Epithelial cell of proximal tubule (primary cell): ENCODE measurements at places on chromosomes 7 and 10. TPM values are rescaled to one million over a fixed set of nuclear protein-coding genes. Genes with fewer than 3 reads are reported as not detected.

GRCh38 chr10:12638781-12639180, 289.4 kb downstream of the CAMK1D start:
- no peak for DNase-seq

DNA sequence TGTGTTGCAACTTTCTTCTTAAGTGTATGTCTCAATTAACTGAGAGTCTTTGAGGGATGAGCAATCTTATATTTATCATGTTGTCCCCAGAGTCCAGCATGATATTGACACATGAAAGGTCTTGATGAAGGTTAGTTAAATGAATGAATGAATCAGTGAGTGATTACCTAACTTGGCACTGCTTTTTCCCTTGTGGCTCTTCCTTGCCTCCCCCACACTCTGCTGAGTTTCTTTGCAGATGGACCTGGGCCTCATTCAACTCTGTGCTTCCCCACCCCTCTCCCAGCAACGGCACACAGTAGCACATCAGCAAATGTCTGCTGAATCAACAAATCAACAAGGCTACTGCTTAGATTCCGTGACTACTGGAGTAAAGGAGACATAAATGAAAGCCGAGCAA, 235.1 kb upstream of the CXCL12 start:
- peak; percentile 80 for DNase-seq

- DNase-seq: no peak
These were observed 216.9 kb upstream of the GLI3 start for GRCh38 chr7:42453931-42454361.

- DNase-seq: no peak
These were observed 408.4 kb downstream of the SUGCT start for GRCh38 chr7:40542982-40543741.

DNA sequence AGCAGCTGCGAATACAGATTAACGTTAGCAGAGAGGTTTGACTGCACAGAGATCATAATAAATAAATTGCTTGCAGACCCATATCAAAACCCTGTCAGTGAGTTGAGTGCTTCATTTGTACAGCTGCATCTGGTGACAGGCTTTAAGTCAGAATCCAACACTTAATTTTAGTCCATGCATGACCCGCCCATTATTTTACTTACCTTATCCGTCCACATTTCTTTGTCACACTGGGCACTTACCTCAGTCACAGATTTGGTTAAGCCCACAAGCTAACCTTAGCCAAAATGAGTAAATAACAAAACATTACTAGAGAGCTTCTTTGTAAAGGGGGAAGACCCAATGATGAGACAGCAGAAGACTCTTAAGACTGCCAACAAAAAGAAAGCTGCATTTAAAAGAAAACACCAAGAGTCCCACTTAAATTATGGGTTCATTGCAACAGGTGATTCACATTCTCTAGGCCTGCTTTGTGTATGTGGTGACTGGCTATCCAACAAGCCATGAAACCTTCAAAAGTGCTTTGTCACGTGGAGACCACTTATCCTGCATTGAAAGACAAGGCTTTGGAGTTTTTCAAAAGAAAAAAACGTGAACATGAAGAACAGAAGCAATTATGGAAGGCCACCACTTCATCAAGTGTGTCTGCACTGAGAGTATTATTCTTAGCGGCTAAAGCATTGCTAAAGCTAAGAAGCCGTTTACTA, 32.2 kb downstream of the PHTF2 start:
- DNase-seq: no peak

DNA sequence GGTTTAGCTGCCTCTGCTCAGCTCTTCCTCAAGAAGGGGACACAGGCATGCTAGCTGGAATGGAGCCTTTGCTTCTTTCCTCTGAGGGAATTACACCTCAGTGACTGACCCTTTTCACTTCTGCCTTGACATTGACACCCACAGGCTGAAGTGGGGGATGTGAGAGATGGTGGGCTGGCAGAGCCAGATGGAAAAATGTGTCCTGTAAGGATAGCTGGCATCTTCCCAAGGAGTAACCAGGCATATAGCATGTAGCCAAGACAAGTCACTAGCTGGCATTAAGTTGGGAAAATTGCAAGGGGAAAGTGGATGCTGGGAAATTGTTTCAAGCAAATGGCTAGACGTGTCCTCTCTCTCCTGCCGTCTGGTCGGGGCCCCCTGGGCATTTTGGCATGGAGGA, 19.9 kb downstream of the STMP1 start:
- no peak for DNase-seq

DNA sequence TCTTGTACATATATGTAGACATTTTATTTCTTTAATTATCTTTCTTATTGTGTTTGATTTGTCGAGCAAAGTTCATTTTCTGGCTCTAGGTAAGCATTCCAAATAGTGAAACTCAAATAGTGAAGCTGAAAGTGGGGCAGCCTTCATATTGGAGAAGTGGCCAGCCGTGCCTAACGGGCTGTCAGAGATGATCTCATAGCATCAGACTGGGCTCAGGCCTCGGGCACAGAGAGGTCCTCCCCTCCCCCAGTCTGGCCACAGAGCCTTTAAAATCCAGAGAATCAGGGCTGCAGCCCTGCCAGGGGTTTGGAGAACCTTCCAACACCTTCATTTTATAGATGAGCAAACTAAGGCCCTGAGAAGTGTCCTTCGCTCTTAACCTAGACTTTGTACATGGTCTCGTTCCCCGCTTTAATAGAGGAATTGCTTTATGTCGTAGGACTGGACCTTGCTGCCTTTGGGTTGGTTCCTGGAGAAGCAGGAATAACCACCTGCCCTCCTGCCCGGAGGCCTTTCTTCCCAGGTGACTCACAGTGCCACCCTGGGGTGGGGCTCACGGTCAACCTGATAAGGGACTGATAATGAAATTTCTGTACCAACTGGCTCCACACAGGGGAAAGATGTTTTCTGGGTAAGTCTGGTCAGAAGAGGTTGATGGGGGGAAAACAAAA, 7.3 kb downstream of the TSPAN15 start:
- DNase-seq: no peak

DNA sequence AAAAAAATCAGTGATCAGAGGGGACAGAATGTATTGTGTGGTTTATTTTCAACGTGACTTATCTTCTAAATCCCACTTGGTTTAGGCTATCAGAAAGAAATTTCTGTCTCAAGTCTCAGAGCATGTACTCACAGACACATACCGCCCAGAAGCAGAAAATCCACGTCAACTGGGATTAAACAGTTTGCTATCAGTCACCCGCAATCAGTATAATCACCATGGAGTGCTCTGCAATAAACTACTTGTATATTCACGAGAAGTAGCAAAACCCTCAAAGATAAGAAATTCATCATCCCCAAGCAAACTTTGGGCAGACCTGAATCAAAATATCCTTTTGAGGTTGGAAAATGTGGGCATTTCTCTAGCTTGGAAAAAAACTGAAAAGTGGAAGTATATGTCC, 259.1 kb downstream of the FGFR2 start:
- no peak for DNase-seq

DNA sequence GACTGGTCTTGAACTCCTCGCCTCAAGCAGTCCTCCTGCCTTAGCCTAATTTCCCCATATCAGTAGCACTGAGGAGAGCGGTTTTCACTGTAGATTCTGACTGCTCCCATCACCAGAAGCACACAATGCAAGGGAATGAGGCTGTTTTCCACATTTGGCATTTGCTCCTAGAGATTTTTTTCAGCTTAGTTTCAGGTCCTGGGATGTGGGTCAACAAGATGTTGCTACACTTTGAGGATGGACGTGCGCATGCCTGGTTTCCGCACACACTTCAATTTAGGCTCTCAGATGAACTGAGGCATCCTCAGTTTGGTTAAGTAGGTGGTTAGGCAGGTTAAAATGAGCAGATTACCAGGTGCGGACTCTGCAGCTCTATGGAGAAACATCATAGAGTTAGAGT, 287.1 kb upstream of the LYZL1 start:
- no peak for DNase-seq

GRCh38 chr10:71542478-71542877, 145.8 kb downstream of the CDH23 start:
- no peak for DNase-seq

- DNase-seq: no peak
These were observed 37.2 kb downstream of the RAPGEF5 start for GRCh38 chr7:22319424-22320403.

- no peak for DNase-seq
These were observed 132.7 kb downstream of the ELAPOR2 start for GRCh38 chr7:86926732-86927131.

- no peak for DNase-seq
These were observed 250.3 kb downstream of the ADARB2 start for GRCh38 chr10:1486841-1487687.

- DNase-seq: no peak
These were observed 44.0 kb downstream of the SLC25A13 start for GRCh38 chr7:96277921-96278320.

ZNF425 gene
- total RNA-seq: 0.69 and 0.87 TPM in 2 replicates

PTN gene
- 16.8 and 21.5 TPM in 2 replicates for total RNA-seq

MKX gene
- 0.06 and 0.07 TPM in 2 replicates for total RNA-seq

IL6 gene
- total RNA-seq: 22.4 and 40.4 TPM in 2 replicates

TRIM50 gene
- total RNA-seq: not detected in 2 replicates

LRRC18 gene
- total RNA-seq: not detected in 2 replicates

DDC gene
- total RNA-seq: 0.29 and 1.4 TPM in 2 replicates

KEL gene
- total RNA-seq: 0.12 TPM in 1 of 2 replicates, not detected in the other

CACNA2D1 gene
- total RNA-seq: 3.5 and 6.1 TPM in 2 replicates

ACHE gene
- total RNA-seq: 0.51 and 3.3 TPM in 2 replicates

SLC29A4 gene
- total RNA-seq: 2.3 and 8.2 TPM in 2 replicates

ZNF722 gene
- not detected in 2 replicates for total RNA-seq

UCMA gene
- total RNA-seq: not detected in 2 replicates
